CD14-positive monocyte (primary cell): ENCODE measurements at places on chromosomes 12 and 14. TPM values are rescaled to one million over a fixed set of nuclear protein-coding genes. Genes with fewer than 3 reads are reported as not detected.
A peak's percentile ranks its signal among the peaks of the same experiment; 100 is the strongest.

DNA sequence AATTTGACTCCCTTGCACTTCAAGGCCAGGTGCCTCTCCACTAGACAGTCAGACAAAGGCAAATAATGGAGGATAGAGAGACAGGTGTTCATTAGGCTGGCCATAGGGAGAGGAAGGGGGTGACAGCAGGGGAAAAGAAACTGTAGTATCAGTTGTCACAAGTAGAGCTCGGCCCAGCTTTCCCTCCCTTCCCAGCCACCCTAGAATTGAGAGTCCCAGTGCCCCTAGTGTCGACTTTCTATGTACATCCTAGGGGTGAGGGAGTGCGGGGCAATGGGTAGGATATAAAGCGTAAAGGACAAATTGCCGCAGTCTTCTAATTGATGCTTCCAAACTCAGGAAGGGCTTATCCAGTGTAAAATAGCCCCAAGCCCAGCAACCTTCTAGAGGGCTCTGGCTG, 39.0 kb downstream of the BAZ2A start:
- H3K36me3 ChIP-seq: peaks cover 51% of the 10 kb centered on the region
- H3K27ac ChIP-seq: no peak overlapping the region
- H3K4me3 ChIP-seq: no peak overlapping the region
- no peak for DNase-seq
- no peaks in the 10 kb centered on the region for H3K4me1 ChIP-seq

DNA sequence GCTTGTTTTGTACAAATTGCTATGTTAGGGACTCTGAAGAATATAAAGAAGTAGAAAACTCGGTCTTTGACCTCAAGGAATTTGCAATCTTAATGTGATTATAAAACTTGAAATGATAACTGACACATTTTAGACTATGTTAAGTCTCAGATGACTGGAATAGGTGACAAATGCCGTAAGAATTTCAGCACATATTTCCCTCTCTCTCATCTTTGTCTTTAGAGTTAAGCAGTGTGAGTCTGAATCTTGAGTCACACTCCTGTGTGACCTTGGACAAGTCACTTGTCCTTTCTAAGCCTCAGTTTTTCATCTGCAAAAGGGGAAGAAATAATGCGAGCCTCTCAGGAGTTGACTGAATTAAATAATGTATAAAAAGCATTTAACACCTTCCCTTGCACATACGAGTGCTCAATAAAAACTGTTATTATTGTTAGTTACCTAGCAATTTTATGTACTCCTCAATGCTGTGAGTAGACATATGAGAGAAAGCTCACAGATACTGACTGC, 103.7 kb downstream of the DYRK2 start:
- peaks cover 9% of the 10 kb centered on the region for H3K4me1 ChIP-seq
- no peak overlapping the region for H3K4me3 ChIP-seq
- H3K36me3 ChIP-seq: no peaks in the 10 kb centered on the region
- no peak for DNase-seq
- no peak overlapping the region for H3K27ac ChIP-seq

GRCh38 chr14:87111126-87111525, 881.9 kb downstream of the GALC start:
- H3K4me1 ChIP-seq: no peaks in the 10 kb centered on the region
- H3K36me3 ChIP-seq: no peaks in the 10 kb centered on the region
- H3K27me3 ChIP-seq: no peaks in the 10 kb centered on the region

DNA sequence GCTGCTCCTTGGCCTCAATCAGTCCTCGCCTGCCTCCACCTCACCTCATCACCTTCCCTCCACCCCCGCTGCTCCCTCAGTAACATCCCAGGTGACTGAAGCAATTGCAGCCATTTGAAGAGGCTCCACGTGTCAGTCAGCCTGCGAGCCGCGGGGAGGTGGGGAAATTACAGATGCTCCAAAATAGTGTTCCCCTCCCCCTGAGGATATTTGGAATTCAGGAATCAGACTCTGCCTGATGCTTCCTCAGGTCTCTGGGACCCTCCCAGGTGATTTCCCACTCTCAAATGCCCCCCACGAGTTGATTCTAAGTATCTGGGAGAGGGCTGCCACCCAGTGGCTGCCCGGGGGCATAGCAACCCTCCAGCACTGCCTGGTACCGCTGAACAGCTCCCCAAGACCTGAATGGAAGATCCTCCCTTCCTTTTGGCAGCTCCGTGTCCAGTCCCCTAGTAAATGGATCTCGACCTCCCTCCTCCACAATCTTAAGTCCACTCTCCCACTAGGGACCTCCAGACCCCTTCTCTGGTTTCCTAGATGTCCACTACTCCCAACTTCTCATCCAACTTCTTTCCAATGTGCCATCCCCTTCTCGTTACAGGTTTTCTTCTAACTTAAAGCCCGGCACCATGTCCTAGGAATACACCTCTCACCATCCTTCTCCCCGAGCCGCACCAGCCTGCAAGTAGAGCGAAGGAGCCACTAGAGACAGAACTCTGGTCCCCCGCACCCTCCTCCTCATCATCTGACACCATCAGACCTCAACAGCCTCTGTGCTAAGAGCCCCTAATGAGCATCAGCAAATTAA, 1.4 kb upstream of the ASIC1 start:
- peaks cover 20% of the 10 kb centered on the region for H3K27me3 ChIP-seq
- H3K27ac ChIP-seq: no peak overlapping the region
- peak; percentile 40 for DNase-seq
- no peak overlapping the region for H3K4me3 ChIP-seq

DNA sequence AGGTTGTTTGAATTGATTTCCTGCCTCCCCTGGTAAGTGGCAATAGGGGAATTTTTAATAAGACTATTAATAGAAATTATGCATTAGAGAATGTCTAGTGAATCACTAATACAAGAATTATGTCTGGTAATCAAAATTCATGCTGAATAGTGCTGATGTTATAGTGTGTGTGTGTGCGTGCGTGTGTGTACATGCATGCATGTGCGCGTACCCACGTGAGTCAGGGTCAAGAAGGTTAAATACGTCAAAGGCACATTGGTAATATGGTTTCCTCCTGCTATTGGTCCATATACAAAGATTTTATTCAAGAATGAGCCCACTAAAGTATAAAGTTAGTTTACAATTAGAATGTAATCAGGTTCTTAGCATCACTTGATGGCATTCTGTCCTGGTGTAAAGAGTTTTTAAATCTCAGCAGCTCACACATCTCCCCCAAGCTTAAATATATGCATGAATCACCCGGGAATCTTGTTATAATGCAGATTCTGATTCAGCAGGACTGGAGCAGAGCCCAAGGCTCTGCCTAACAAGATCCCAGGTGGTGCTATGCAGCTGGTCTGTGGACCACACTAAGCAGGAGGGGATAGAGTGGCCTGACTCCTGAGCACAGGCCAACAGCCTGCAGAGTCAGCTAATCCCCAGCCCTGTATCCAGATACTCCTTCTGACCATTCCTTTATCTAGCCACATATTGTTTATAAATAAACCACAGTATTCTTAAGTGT, 43.9 kb downstream of the TTC9 start:
- H3K4me1 ChIP-seq: no peaks in the 10 kb centered on the region
- H3K27me3 ChIP-seq: no peaks in the 10 kb centered on the region
- H3K36me3 ChIP-seq: no peaks in the 10 kb centered on the region
- DNase-seq: no peak

DNA sequence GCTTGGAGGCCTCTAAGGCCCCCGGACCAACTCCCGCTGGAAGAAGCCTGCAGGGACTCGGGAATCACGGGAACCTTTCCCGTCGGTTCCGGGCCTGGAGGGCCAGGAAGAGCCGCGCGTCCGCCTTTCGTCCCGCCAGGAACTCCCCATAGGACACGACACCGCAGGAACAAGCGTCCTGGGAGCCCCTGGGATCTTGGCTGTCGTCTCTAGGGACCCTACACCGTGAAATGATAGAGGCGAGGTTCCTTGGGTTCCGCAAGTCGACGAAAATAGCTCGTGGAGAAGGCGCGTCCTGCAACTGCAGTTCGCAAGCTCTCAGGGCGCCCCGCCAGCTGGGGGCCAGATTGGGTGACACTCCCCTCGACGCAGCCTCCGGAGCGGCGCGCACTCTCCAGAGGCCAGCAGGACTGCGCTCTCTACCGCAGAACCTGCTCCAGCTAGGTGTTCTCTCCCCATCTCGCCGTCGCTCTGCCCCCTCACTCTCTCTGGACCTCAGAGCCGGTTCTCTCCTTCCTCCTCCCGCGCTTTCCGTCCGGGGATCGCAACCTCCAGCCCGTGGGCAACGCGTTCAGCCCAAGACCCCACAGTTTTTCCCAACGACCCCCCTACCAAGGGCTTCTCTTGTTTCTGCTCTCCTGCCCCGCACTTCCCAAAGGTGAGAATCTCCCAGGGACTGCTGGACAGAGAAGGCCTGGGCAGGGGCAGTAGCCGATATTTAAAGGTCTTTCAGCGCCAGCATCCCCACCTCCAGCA, 776 bp downstream of the BMP4 start:
- no peak for DNase-seq
- H3K27ac ChIP-seq: no peak overlapping the region
- no peaks in the 10 kb centered on the region for H3K36me3 ChIP-seq
- H3K4me3 ChIP-seq: no peak overlapping the region
- H3K27me3 ChIP-seq: peaks cover 89% of the 10 kb centered on the region

- no peak overlapping the region for H3K4me3 ChIP-seq
- peak; percentile 43 for DNase-seq
- H3K27me3 ChIP-seq: no peaks in the 10 kb centered on the region
- H3K36me3 ChIP-seq: no peaks in the 10 kb centered on the region
Observed at GRCh38 chr12:5022465-5023061, 21.1 kb upstream of the KCNA5 start.

GRCh38 chr14:106691601-106692291, 1165.4 kb downstream of the TMEM121 start:
- no peak overlapping the region for H3K27ac ChIP-seq
- no peak overlapping the region for H3K4me3 ChIP-seq
- H3K27me3 ChIP-seq: no peaks in the 10 kb centered on the region
- H3K4me1 ChIP-seq: no peaks in the 10 kb centered on the region

GRCh38 chr12:94150240-94151121, 2.1 kb downstream of the PLXNC1 start:
- peaks cover 27% of the 10 kb centered on the region for H3K36me3 ChIP-seq
- peak overlapping the region; percentile 74 for H3K27ac ChIP-seq
- DNase-seq: no peak
- H3K4me1 ChIP-seq: peaks cover 41% of the 10 kb centered on the region

GRCh38 chr14:32639208-32639607, 299.5 kb upstream of the NPAS3 start:
- no peak for DNase-seq
- no peak overlapping the region for H3K27ac ChIP-seq
- H3K4me3 ChIP-seq: no peak overlapping the region

- no peak overlapping the region for H3K4me3 ChIP-seq
- DNase-seq: no peak
- H3K4me1 ChIP-seq: no peaks in the 10 kb centered on the region
- no peaks in the 10 kb centered on the region for H3K36me3 ChIP-seq
- H3K27ac ChIP-seq: no peak overlapping the region
Observed at GRCh38 chr14:36724162-36724561, 62.5 kb downstream of the PAX9 start.

DNA sequence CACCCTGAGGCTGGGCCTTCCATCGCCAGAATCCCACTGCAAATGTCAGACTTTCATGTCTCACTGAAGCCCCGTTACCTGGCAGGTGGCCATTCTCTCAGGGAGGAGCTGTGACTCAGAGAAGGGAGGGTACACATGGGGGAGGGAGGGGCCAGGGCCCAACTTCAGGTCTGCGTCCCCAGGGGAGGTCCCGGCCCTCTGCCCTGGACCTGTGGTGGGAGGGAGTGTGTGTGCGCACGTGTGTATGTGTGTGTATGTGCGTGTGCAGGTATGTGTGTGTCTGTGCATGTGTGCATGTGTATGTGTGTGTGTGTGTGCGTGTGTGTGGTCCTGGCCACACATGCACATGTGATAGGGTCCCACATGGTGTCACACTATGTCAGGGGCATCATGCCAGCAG, 50.9 kb downstream of the MVK start:
- H3K4me1 ChIP-seq: no peaks in the 10 kb centered on the region
- peaks cover 3% of the 10 kb centered on the region for H3K27me3 ChIP-seq
- H3K36me3 ChIP-seq: no peaks in the 10 kb centered on the region
- DNase-seq: no peak
- no peak overlapping the region for H3K4me3 ChIP-seq

DNA sequence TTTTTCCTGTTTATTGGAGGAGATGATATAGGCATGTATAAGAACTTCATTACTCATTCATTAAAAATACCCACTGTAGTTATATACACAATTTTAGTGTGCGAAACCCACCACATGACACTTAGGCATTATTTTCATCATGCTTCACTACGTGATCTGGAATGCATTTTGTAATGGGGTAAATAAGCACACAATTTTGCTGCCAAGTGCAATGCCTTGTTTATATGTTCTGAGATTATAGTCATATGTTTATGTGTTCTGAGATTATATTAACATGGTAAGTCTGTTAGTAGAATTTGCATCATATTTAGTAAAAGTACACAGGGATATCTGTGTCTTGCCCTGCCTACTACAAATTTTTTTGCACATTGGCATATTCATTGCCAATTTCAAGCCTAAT, 1123.0 kb downstream of the LRFN5 start:
- no peaks in the 10 kb centered on the region for H3K27me3 ChIP-seq
- H3K4me3 ChIP-seq: no peak overlapping the region
- no peak overlapping the region for H3K27ac ChIP-seq
- no peak for DNase-seq
- H3K4me1 ChIP-seq: no peaks in the 10 kb centered on the region

- no peaks in the 10 kb centered on the region for H3K36me3 ChIP-seq
- no peaks in the 10 kb centered on the region for H3K27me3 ChIP-seq
- H3K4me1 ChIP-seq: no peaks in the 10 kb centered on the region
- no peak for DNase-seq
Observed at GRCh38 chr12:10966314-10966713, 20.4 kb downstream of the TAS2R50 start.

GRCh38 chr12:131896080-131896810, 1.8 kb downstream of the ULK1 start:
- peaks cover 6% of the 10 kb centered on the region for H3K36me3 ChIP-seq
- H3K4me1 ChIP-seq: peaks cover 20% of the 10 kb centered on the region
- H3K27me3 ChIP-seq: no peaks in the 10 kb centered on the region
- H3K27ac ChIP-seq: peak overlapping the region; percentile 94
- DNase-seq: peak; percentile 84
- H3K4me3 ChIP-seq: peak overlapping the region; percentile 63

The TMCC3 gene
- 7.1 TPM for polyA plus RNA-seq

The RNASE1 gene
- polyA plus RNA-seq: 1.3 and 2.1 TPM in 2 replicates

The KRT3 gene
- not detected in 2 replicates for polyA plus RNA-seq
